Activated CD8-positive, alpha-beta T cell treated with anti-CD3 and anti-CD28 coated beads, Interleukin-2, amount 10 ng/mL, durations not matched to agents 7 days and 5 days (primary cell): ENCODE measurements at places on chromosomes 13 and 19.

DNA sequence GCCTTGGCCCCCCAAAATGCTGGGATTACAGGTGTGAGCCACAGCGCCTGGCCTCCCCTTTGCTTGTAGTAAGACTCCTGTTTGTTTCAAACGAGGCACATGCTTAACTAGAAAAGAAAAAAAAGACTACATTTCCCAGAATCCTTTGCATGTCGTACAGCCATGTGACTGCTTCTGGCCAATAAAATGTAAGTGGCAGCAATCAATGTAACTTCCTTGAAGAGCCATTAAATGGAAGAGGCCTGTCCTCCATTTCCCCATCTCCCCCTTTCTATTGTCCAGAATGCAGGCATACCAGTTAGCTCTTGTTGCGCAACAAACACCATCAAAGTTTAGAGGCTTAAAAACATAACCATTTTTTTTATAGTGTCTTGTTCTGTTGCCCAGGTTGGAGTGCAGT lies 10.4 kb upstream of the GPR32 start:
- no peak for DNase-seq

GRCh38 chr19:9645472-9645871 lies 24.4 kb upstream of the ZNF561 start:
- no peak for DNase-seq

DNA sequence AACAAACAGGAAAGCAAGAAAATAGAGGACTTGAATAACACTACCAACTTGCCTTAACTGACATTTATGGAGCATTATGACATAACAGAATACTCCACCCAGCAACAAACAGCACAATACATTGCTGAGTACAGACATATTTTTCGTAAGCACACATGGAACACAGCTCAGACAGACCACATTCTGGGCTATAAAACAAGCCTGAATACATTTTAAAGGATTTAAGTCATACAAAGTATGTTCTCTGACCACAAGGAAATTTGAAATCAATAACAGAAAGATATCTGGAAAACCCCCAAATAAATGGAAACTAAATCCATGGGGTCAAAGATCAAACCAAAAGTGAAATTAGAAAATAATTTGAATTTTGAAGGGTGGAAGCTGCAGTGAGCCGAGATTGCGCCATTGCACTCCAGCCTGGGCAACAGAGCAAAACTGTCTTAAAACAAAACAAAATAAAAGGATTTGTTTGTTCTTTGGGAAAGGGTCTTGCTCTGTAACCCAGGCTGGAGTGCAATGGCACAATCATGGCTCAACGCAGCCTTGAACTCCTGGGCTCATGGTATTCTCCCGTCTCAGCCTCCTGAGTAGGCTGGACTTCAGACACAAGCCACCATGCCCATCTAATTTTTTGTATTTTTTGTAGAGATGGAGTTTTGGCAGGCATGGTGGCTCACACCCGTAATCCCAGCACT lies 5.6 kb downstream of the ZDHHC20 start:
- no peak for DNase-seq

- DNase-seq = no peak
Observed at GRCh38 chr19:2577722-2578335, 101.9 kb downstream of the GADD45B start.

DNA sequence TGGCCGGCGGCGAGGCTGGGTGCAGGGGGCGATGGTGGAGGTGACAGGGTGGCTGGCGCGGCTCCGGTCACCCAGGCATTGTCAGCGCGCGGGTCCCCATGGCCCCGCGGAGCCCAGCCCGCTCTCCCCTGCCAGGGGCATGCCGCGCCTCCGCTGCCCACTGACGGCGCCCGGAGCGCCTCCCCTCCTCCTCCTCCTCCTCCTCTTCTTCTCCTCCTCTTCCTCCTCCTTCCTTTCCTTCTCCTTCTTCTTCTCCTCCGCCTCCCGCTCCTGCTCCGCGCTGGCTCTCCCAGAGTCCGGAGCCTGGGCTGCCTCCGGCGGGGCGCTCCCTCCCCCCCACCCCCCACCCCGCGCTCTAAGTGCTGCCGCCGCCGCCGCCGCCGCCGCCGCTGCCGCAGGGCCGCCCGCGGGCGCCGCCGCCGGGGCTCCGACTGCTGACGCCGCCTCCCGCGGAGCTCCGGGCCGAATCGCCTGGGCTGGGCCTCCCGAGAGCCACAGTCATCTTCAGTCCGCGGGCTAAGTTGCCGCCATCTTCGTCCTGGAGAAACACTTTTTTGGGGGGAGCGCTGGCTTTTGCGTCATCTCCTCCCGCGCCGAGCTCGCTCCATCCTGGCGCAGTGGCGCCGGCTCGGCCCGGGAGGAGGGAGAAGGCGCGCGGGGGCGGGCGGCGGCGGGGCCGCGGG lies 348.3 kb downstream of the LIG4 start:
- no peak for DNase-seq

DNA sequence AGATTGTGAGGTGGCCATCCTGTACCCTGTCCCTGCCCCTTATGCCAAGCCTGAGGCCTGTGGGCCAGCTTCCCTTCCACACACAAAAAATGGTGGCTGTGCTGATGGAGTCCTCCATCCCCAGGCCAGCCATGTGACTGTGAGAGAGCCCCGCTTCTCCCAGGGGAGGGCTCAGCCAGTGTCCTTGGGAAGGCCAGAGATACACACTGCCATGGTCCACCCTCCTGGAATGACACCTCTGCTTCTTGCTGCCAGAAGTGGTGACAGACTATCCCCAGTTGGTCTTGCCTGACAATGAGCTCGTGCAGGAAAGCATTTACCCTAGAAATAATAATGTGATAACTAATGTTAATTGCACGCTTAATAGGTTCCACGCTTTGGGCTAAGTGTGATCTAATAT lies 38.0 kb downstream of the FAM124A start:
- no peak for DNase-seq

DNA sequence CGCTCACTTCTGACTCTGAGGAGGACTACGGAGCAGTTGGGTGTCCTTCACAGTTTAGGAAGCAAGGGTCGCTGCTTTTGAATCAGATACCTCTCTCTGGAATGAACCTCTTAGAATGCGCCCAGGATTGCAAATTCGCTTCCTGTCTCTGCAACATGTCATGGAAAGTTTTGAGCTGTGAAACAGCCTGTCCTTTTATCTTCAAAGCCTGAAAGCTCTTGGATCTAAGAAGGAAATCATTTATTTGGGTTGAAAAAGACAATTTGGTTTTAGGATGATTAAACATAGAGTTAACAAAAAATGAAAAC lies 134.1 kb downstream of the KATNAL1 start:
- DNase-seq = no peak

DNA sequence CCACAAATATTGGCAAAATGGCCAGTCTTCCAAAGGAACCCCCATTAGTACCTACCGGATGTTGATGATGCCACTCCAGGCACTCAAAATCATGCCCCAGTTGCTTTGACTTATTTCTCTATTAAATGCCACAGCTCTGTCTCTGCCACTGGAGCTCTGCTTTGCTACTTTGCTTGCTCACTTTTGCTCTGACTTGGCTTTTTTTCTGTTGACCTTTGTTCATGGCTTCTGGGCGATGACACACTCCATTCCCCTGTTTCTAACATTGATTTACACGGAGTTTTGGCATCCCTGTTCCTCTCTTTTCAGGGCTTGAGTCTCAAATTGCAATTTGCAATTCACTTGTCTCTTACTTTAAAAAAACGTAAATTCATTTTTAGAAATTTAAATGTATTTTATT lies 217.1 kb upstream of the SPRY2 start:
- DNase-seq = no peak

DNA sequence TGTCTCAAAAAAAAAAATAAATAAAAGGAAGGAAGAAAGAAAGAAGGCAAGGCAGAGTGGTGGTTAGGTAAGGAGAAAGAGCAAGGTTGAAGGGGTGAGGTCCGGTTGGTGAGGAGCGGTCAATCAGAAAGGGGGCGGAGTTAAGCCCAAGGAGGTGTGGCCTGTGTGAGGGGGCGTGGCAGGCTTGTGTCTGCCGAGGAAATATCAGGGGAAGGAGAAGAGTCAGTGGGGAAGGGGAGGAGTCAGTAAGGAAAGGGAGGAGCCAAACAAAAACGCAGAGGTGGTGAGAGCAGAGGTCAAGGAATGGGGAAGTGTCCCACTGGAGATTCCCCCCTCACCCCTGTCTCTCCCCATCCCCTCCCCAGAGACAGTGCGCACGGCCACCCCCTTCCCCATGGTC lies 5.9 kb downstream of the CACNG7 start:
- DNase-seq = no peak

DNA sequence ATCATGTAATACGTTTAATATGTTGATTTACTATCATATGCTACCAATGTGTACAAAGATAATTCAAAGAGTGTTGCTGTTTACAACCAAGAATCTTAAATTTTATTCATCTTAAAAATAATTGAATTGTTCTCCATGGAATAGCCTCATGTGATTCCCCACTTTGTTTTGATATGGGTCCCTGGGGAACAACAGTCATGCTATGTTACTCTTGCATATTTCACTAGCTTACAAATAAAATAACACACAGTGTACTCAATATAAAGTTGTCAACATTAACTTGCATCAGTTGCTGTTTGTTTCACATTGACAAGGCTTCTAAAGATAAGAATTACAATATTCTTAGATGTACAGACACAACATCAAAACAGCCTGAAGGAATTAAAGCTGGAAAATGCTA lies 2.3 kb downstream of the ENOX1 start:
- no peak for DNase-seq

GRCh38 chr13:30615866-30616541 lies 1.7 kb upstream of the USPL1 start:
- no peak for DNase-seq

DNA sequence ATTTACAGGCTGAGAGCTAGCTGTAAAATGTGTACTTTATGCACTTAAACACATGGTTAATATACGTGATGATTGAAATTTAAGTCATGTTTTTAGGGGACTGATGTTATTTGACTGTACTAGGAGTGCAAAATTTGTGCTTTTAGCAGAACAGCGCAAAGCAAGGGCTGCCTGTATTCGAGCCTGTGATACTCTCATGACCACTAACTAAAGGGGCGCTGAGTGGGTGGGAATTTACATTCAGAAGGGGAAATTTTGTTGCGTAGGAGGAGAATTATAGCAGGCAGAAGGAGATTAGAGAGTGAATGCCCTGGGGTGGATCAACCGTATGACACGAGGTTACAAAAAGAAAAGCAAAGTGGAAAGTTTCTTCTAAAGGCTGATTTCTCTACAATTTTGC lies 271.8 kb upstream of the HTR2A start:
- no peak for DNase-seq

- peak; percentile 37 for DNase-seq
Observed at GRCh38 chr19:6890401-6890913, 3.1 kb downstream of the ADGRE1 start.

DNA sequence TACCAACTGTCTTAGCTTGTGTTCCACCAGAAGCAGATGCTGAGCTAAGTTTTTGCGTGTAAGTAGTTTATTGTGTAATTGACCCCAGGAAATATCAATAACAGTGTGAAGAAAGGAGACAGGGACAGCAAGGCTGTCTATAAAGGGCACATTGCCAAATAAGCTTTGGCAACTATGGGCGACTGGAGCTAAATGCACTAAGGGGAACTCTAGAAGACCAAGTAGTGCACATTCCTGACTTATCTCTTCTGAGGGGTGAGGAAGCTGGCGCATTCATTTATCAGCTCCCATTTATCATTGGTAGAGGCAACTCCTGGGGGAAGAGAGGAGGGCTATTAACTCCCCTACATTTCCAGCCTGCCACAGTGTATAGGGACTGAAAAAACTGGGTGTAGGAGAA lies 135.0 kb downstream of the DLEU7 start:
- no peak for DNase-seq

GRCh38 chr13:110497003-110497402 lies 64.5 kb downstream of the RAB20 start:
- DNase-seq = no peak

DNA sequence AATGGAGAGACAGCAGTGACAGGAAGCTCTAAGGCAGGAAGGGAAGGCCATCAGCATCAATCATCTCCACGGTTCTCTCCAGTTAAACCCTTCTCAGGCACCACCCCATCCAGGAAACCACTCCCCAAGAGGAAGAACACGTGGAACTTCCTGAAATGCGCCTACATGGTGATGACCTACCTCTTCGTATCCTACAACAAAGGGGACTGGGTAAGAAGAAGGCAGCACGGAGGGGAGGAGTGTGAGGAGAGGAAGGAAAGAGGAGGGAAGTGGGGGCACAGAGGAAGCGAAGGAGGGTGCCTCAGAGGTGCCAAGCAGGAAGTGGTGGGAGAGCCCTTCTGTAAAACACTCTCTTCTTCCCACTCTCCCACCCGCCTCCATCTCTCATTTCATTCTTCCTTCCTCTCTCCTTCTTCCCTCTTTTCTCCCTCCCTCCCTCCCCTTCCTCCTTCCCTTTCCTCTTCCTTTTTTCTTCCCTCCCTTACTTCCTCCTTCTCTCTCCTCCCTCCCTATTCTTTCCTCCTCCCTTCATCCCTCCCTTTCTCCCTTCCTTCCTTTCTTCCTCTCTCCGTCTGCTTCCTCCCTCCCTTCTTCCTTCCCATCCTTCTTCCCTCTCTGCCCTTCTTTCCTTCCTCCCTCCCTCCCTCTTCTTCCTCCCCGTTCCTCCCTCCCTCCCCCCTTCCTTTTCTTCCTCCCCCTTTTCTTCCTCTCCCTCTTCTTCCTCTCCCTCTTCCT lies 12.6 kb downstream of the ZSCAN5A start:
- DNase-seq = peak; percentile 23

- no peak for DNase-seq
Observed at GRCh38 chr19:58560007-58560887, 1.8 kb upstream of the UBE2M start.

GRCh38 chr19:5150902-5151741 lies 182.2 kb downstream of the KDM4B start:
- DNase-seq = no peak

- no peak for DNase-seq
Observed at GRCh38 chr13:112809332-112810315, 119.8 kb downstream of the ATP11A start.

DNA sequence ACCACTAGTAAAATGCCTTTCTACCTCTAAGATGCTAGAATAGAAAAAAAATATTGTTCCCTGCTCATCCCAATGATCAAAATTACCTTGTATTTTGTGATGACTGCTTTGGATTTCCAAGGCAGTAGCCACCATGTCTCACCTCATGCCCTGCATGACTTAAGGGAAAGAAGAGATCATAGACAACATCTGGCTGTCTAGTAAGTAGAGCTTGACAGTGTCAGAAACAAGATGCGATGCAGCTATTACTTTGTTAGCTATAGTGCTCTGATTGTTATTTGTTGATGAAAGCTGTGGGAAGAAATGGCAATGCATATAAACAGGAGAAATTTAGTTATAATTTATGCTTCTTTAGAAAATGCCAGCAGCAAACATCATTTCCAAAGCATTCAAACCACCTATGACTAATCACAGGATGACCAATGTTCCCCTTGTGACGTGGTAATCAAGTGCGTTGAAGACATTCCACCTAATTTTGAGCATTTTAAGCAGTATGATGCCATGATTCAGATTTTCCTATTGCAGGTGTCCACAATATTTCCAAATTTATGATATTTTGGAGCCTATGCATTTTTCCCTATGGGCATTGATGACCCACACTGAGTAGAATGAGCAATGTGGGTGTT lies 308.3 kb downstream of the KCNRG start:
- DNase-seq = no peak

GRCh38 chr13:49357694-49358093 lies 86.2 kb downstream of the CAB39L start:
- no peak for DNase-seq

- DNase-seq = no peak
Observed at GRCh38 chr19:33689868-33690267, 68.1 kb downstream of the CHST8 start.

GRCh38 chr19:18274781-18275356 lies 617 bp upstream of the IQCN start:
- no peak for DNase-seq
